ENCODE measurements at places on chromosomes 16 and 17.

DNA sequence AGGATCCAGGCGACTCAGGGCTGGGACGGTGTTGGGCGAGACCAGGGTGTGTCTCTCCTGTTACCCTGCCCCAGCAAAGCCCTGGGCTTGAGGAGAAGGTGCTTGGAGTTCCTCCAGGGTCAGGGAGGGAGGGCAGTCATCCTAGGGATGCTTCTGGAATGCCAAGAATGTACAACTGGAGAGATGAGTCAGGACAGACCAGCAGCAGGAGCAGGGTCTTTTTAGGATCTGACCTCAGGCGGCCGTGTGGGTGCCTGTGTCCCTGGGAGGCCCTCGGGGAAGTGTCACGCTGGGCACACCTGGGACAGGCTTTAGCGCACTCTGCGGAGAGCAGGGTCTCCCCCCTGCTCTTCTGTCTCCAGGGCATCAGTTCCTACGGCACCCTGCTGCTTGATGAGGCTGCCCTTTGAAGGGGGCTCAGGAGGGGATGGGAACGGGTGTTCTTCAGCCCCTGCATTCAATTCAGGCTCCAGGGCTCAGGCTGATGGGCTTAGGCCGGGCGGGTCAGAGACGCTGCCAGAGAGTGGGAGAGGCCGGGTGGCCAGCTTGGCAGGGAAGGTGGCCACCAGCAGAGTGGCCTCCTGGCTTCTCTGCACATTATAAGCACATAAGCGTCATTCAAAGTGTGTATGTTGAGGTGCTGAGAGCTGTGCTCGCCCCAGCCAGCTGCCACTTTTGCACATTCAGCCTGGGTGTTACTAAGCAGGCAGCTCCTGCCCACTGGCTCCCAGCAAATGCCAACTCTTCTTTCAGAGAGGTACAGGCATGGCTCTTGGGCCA is 8.4 kb upstream of the MTSS2 start:
- DNase-seq, result no peak

- no peak for DNase-seq
These were observed 594 bp upstream of the DNAJC7 start for GRCh38 chr17:42017866-42018200.

GRCh38 chr17:3558603-3559269 is 1.1 kb upstream of the TRPV3 start:
- DNase-seq, result peak; percentile 88

GRCh38 chr17:52227926-52228325 is 69.4 kb upstream of the CA10 start:
- no peak for DNase-seq

DNA sequence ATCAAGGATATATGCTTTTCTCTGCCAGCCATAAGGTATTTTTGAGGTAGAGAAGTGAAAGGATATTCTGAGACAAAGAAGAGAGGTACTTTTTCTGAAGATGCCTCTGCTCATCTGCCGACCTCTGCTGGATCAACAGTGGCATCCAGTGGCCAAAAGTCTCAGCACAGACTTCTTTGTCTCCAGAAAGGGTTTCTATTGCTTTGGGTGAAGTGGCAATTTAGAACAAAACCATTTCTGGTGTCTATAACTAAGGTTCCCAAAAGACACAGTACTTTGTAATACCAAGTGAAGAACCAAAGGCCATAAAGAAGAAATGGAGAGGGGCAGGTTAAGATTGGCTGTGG is 155.2 kb upstream of the C17orf78 start:
- no peak for DNase-seq

- no peak for DNase-seq
These were observed 3.9 kb downstream of the TIMM22 start for GRCh38 chr17:1000597-1001461.

DNA sequence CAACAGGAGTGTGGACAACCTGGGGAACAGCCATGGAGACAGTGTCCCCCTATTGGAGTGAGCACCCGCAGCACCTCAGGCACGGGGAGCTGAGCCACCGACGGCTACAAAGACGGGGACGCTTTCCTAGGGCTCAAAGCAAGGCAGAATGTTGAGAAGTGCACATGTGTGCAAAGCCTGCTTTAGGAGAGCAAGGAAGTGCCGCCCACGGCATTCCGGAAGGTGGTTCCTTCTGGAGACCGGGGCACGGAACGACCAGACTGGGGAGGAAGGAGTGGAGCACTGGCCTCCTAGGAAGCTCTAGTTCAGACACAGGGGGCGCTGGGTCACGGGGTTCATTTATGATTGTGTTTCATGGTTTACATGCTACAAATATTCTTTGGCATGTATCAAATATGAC is 52.2 kb downstream of the TBC1D16 start:
- DNase-seq, result no peak

- DNase-seq, result no peak
These were observed 16.1 kb upstream of the RPTOR start for GRCh38 chr17:80528536-80528935.

DNA sequence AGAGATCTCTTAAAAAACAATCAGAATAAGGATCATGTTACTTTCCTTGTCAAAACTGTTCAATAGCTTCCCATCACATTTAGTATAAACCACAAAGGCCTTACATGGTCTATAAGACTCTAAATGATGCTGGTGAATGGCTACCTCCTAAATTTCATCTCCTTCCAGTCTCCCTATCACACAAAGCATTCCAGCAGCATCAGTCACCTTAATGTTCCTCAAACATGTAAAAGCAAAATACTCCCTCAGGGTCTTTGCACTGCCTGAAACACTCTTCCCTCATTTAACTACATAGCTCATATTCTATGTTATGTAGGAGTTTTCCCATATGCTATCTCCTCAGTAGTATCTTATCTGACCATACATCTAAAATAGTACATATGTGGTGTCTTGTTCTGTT is 53.5 kb upstream of the INTS2 start:
- DNase-seq, result no peak

GRCh38 chr16:66167564-66168291 is 198.8 kb upstream of the CDH5 start:
- no peak for DNase-seq

GRCh38 chr16:48960830-48961229 is 320.8 kb downstream of the CBLN1 start:
- no peak for DNase-seq

GRCh38 chr16:75495076-75495674 is at the start of gene CHST6:
TSS of gene CHST6 (minus strand) at chr16:75495441. CDS start at chr16:75479828, 15,613 bp downstream.
- DNase-seq, result peak; percentile 48

GRCh38 chr16:24138024-24138423 is 118.1 kb upstream of the CACNG3 start:
- no peak for DNase-seq

Data from GM19239 (cell line).